NB4 (cell line): ENCODE measurements at places on chromosomes 12 and 14.

- no peak for DNase-seq
Observed at GRCh38 chr12:29354954-29355353, 26.0 kb downstream of the ERGIC2 start.

GRCh38 chr12:41174602-41175001 lies 13.5 kb upstream of the PDZRN4 start:
- no peak for DNase-seq

- no peak for DNase-seq
Observed at GRCh38 chr14:33686218-33686617, 264.7 kb downstream of the EGLN3 start.

DNA sequence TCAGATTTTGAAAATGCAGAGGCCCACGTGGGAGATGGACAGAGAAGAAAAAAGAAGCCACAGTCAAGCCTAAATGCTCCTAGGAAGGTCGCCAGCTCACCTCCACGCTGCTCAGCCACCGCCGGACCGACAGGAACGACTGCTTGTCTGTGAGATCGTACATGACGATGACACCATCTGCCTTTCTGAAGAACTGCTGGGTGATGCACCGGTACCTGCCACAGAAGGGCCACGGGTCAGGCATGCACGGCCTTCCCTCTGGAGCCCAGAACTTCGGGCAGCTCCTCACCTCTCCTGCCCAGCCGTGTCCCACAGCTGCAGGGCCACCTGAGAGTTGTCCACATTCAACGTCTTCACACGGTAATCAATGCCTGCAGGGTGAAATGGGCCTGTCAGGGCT lies 125.6 kb downstream of the CRACR2A start:
- no peak for DNase-seq

DNA sequence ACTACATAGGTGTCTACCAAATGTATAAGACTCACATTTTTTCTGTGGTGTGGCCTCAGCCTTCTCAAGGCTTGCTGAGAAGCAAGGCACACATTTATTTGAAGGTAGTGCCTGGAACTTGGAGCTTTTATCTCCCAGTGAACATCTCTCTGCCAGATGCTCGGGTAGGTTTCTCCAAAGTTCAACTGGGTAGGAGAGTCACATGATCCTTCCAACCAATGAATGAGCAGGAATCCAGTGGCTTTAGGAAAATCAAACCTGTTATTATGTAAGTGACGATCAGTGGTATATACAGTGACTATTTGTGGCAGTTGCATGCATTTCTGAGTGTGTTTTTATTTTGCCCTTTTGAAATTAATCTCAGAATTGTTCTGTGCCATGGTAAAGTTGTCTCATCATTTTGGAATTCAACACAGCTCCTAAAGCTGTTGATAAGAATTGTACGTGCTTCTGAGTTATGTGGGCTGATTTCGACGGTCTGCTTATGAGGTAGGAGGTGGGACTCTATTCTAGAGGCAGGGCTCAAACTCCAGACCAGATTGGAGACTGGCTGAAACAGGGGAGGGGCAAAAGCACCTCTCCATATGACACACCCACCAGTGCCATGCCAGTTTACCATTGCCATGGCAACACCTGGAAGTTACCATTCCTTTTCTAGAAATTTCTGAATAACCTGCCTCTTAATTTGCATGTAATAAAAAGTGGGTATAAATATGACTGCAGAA lies 57.6 kb downstream of the EID3 start:
- no peak for DNase-seq

GRCh38 chr12:60205500-60205899 lies 609.7 kb downstream of the SLC16A7 start:
- DNase-seq, result no peak
